ENCODE measurements at places on chromosomes 5 and 9.

- DNase-seq, result no peak
These were observed 8.4 kb upstream of the ACOT12 start for GRCh38 chr5:81402192-81402930.

DNA sequence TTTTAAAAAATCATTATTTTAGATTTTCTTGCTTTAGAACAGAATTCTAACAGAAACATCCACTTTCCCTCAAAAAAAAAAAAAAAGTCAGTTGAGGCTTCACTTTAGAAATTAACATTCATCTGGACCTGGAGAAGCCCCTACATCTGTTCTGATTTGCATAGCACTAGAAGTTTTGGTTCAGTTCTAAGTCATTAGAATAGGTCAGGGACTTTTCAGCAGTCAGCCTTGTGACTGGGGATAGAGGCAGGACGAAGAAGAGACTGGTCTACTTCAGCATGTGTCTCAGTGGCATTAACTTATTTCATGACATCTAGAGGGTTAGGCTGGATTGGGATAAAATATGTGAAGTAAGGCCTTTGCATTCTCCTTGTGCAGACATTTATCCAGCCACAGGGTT, 215.8 kb upstream of the DAB2 start:
- DNase-seq, result no peak

DNA sequence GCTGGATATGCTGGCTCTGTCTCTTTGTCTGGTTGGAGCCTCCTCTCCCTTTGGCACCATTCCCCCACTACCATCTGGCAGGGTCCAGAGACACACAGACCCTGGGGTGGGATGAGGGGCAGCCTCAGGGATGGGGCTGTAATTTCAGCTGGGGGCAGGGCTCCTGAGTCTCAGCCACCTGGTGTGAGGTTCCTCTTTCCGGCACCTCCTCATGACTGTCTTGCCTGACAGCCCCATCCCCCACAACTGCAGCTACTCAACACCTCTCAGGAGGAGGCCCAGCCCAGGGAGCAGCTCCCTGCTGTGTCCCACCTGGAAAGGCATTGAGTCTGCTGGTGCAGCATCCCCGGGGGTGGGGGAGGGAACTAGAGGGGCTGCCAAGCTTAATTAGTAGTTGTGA, 11.7 kb upstream of the RPS14 start:
- peak; percentile 62 for DNase-seq

DNA sequence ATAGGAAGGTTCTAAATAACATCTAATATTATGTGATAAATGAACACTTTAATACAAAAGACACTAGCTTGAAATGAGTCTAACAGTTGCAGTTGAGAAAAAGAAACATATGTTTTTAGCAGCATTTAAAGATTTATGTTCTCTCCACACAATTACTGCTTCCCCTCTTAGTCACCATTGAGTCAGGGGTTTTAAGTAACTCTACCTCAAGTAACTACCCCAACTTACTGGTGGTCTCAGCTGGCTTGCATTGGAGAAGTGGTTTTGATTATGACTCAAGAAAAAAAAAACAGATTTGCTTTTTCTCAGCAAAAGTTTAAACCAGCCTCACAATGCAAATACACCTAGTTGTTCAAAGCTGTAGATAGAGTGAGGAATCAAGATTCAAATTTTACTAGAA, 1216.5 kb upstream of the CDH9 start:
- no peak for DNase-seq

GRCh38 chr5:130875656-130876055, 289.4 kb downstream of the HINT1 start:
- no peak for DNase-seq

- DNase-seq, result no peak
These were observed 267.7 kb downstream of the GADD45G start for GRCh38 chr9:89872426-89872912.

GRCh38 chr5:112192866-112193265, 226.2 kb downstream of the EPB41L4A start:
- DNase-seq, result no peak

- no peak for DNase-seq
These were observed 68.9 kb downstream of the PTCH1 start for GRCh38 chr9:95447660-95448420.
